ENCODE measurements at places on chromosomes 1 and 21.
A peak's percentile ranks its signal among the peaks of the same experiment; 100 is the strongest.

DNA sequence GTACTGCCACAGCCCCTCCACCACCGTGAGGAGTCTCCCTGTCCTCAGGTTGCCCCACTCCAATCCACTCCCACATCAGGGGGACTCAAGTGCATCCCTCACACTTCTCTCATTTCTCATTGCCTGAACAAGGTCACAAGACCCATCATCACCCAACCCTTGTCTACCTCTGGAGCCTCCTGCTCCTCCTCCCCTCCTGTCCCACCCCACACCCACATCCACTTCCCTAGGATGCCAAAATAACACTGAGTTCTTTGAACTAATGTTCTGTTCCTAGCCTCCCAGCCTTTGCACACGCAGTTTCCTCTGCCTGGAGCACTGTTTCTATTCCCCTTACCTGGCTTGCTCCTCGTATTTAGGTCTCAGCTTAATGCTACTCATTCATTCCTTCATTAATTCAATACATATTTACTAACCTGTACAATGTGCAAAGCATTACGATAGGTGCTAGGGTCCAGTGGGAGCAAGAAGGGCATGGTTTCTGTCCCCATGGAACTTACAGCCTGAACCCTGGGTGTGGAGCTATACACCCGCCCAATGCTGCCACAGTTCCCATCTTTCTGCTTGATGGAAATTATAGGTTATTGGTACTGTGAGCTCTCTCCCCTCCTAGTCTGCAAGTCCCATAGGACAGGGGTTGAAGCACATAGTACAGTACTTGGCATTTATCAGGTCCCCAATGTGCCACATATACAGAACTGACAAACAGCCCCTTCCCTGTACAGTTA is 96.1 kb upstream of the GRIK3 start:
- DNase-seq: no peak

GRCh38 chr1:220203816-220204215 is 68.4 kb downstream of the RAB3GAP2 start:
- DNase-seq: no peak

- peak; percentile 28 for DNase-seq
Observed at GRCh38 chr1:246794828-246795671, 70.8 kb downstream of the SCCPDH start.

GRCh38 chr1:66981679-66982078 is 56.9 kb downstream of the MIER1 start:
- peak; percentile 18 for DNase-seq

GRCh38 chr1:55484173-55484572 is 269.0 kb upstream of the USP24 start:
- no peak for DNase-seq

- no peak for DNase-seq
Observed at GRCh38 chr21:17196623-17197022, 316.2 kb upstream of the CXADR start.

DNA sequence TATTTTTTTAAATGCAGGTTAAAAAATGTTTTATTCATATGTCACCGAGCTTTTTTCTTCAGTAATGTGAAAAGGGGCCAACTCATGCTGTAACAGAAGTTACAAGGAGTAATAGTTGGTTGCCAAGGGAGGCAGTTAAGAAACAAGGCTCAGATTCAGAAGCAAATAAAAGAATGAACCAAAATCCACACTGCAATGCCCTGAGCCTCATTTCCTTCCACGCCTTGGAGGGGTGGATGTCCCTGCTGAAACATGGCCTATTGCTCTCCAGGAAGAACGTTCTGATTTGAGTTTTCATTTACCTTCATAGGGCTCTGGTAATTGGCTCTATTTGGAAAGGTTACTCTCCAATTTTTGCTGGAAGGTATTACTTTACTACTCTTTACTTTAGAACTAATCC is 24.4 kb downstream of the ALG14 start:
- DNase-seq: no peak

- DNase-seq: no peak
Observed at GRCh38 chr1:56569661-56570060, 9.7 kb downstream of the PLPP3 start.

- peak; percentile 11 for DNase-seq
Observed at GRCh38 chr21:31409831-31410487, 65.9 kb upstream of the TIAM1 start.

- DNase-seq: no peak
Observed at GRCh38 chr1:1910651-1911331, 4.3 kb upstream of the CALML6 start.

DNA sequence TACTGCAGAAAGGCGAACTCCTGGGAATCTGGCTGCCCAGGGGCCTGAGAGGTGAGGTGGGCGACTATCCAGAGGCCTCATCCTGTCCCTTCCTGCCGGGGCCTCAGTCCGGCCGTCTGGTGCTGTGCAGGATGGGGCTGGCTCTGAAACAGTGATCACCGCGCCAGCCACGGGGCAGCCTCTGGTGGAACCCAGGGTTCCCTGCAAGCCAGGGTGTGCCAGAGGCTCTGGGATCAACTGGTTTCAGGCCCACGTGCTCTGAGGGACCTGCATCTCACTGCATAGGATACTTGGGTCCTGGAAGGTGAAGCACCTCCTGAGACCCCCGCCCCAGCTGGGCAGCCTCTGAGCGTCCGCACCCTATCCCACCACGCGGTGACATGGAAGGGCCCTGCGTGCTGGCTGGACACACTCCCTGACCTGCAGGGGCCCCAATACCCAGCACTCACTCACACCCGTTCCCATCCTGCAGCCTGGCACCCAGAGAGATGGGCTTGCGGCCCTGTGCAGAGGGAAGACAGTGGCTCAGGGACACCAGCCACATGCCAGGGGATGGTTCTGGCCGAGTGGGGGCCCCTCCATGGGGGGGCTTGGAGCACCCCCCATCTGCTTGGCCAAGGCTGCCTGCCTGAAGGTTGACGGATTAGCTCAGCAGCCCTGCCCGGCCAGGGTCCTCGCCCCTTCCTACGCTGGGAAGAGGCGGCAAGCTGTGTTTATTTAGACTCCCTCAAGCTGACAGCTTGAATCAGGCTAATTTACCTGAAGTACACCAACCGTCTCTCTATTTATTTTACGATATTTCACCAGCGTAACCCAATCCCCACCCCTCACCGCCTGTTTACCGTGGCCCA is 64.3 kb upstream of the TTC34 start:
- DNase-seq: no peak

- no peak for DNase-seq
Observed at GRCh38 chr1:17043676-17044075, 10.2 kb downstream of the SDHB start.

DNA sequence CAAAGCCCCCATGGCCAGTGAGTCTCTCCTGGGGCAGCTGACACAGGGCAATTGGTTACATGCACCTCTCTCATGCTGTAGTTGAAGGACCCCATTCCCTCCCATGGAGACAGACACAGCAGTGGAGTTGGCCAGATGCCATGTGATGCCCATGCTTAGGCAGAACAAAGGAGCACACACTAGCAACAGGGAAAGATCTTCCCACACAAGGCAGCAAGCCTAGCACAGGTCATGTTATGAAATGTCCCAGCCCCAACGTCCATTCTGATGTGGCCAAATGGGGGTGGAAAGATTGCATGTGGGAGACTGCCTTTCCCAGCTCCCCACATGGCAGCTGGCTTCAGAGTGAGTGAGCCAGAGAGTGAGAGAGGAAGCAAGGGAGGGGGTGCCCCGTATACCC is 34.5 kb downstream of the AADACL4 start:
- DNase-seq: no peak

DNA sequence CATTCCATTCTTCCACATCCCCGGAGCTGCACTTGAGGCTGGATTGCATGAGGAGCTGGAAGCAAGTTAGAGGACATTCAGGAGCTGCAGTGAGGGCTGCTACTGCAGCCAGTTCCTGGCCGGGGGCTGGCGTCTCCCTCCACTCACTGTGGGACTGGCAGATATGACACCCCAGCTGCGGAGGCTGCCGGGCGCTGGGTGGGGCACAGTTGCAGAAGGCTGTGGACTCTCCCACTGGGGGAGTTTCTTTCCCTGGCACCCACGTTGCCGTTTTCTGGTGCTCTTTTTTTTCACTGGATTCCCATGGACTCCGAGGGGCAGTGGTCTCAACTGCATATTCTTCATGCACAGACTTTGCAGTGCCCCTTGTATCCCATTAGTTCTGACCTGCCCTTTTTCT is 351.1 kb upstream of the AJAP1 start:
- DNase-seq: no peak

DNA sequence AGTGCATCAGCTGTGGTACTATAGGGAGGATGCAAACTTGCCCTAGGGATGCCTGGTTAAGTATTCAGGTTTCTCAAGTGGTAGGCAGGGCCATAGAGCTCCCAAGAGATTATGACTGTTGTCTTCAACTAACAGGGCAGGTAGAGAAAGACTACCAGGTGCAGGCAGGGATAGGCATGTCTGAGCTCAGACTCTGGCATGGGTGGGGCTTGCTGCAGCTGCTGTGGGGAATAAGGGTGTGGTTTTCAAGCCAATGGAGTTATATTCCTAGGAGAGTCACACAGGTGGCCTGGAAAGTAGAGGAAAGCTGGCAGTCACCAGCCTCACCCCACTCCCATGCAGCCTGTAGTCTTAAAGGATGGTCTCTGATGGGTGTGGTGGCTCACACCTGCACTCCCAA is 673.4 kb upstream of the ADGRL4 start:
- no peak for DNase-seq

DNA sequence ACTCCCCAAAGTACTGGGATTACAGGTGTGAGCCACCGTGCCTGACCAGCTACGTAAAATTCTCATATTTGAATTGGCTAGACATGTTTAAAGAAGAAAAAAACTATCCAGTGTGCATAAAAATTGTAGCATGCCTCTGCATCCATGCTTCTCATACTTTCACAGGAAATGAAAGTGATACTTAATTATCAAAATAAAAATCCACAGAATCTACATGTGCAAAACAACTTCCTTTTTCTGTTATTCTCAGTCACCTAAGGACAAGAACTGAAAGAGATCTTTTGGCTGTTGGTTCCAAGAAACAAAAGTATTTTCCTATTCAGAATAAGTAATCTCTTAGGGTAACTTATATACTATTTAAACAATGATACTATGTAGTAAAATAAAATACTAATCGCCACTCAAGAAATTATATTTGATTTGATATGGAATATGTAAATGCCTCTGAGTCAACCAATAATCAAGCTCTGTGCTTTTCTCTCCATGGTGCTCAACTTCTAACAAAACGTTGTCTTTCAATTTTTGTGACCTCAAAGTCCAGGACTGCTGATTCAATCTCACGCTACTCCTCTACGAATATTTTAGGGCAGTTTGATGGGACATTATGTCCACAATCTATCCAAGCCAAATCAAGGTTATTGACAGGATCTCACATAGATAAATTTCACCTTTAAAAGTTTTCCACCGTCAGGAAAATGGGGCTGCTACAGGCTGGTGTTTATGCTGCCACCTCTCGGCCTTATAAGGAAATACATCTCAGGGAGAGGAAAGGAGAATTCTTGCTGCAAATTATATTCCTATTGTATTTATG is 102.7 kb downstream of the ZNF281 start:
- peak; percentile 55 for DNase-seq

GRCh38 chr1:180791806-180792205 is 120.9 kb upstream of the KIAA1614 start:
- no peak for DNase-seq

DNA sequence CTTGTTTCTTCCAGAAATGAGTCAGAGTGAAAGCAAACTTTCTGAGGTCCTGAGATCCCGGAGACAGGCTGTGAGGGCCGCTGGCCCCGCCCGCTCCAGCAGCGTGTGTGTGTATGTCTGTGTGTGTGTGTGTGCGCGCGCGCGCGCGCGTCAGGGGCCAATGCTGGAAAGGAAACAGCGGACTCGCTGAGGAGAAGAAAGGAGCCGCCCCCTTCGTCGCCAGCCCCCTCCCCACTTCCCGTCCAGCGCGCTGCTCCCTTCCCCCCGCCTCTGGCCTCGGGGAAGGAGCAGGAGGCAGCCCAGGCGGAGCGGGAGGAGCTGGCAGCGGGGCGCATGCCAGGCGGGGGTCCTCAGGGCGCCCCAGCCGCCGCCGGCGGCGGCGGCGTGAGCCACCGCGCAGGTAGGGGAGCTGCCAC is at the start of gene DISC1:
TSS of gene DISC1 (plus strand) at position 256 of the 416 bp plus-strand sequence. CDS start at position 334, 78 bp downstream.
- DNase-seq: peak; percentile 85

DNA sequence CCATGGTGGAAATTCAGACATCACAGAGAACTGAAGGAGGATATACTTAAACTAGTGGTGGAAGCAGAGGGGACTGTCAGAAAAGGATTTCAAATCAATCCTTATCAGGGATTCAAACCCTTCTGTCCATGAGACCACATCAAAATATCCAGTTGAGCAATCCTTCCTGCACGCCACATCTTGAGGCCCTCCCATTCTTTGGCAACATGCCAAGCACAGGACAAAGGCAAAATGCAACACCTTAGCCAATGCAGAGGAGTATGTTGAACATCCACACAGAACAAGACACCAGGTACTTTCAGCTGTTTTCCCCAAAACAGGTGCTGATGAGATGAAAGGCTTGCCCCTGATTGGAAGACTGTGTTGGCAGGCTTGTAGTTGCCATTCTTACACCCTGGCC is 81.8 kb upstream of the PLXNA2 start:
- DNase-seq: no peak

DNA sequence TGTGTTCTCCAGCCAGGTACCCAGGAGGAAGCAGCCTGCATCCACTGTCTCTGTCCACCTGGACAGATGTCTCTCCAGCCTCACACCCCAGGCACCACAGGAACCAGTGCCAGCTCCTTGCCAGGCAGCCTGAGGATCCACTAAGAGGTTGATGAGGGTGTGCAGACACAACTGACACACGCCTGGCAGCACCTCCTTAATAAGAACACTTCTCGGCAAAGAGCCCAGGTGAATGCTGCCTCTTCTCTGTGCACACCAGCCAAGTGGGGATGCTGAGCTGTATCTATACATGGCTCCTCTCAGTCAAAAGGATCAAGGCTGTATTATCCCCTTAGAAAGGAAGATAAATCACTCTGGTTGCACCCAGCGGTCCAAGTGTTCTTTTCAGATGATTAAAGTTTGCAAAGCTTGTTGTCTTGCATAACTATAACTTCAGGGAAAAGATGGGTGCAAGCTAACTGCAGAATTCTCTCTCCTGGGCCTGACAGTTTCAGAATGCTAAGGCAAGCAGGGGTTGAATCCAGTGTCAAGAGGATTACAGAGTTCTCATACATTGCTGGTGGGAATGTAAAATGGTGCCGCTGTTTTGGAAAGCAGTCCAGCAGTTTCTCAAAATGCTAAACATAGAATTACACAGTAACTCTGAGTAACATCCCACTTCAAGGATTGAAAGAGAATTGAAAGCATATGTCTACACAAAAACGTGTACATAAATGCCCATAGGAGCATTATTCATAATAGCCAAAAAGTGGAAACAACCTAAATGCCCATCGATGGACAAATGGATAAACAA is 3.7 kb upstream of the CAPN8 start:
- DNase-seq: no peak

DNA sequence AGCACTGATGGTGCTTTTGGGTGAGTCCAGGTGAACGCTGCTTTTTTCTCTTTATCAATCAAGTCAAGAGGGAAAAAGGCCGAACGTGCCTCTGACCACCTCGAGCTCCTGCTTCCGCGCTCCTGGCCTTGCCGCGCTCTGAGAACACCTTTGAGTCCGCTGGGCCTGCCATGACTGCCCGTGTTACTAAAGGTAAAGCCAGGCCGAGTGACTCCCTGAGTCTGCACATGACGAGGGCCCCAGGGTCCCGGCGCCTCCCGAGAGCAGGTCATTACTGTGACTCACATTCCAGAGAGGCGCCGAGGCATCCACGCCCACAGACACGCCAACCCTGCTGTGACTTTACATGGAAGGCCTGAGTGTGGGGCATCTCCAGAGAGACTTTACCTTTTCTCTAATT is 11.1 kb downstream of the POFUT2 start:
- no peak for DNase-seq

GRCh38 chr1:10536133-10536770 is 61.5 kb downstream of the PEX14 start:
- no peak for DNase-seq

Measured in cardiac fibroblast (primary cell).